ENCODE measurements at places on chromosomes 2 and 18.

DNA sequence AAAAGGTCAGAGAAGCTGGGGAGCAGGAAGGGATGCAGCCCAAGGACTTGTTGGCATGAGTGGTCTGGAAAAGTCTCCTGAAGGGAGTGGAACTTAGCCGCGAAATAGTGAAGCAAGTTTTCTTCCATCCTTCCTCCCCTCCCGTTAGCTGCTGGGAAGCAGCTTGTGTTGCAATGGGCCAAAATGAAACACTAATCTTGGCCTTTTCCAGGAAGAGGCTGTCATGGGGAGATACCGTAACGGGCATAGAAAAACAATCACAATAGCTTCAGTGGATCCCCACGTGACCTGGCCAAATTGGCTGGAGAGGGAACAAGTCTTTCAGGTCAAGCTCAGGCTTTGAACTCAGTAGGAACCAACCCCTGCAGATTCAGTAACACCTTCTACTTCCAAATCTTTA lies 49.3 kb downstream of the SEMA4F start:
- no peak for DNase-seq

DNA sequence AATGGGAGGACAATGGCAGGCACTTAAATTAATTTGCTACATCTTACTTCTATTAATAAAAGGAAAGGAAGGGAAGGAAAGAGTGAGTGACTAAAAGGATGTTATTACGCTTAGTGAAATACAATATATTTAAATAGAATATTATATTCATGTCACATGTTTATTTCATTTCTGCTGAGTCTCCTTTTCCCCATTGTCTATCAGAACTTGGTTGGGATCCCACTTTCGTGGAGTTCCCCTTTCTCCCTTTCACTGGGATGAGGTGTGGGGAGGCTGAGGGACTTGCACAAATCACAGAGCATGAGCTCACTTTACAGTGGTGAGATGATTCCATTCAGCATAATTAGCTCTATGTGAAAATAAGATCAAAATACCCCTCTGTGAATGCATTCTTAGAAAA lies 730.6 kb downstream of the TSN start:
- no peak for DNase-seq

DNA sequence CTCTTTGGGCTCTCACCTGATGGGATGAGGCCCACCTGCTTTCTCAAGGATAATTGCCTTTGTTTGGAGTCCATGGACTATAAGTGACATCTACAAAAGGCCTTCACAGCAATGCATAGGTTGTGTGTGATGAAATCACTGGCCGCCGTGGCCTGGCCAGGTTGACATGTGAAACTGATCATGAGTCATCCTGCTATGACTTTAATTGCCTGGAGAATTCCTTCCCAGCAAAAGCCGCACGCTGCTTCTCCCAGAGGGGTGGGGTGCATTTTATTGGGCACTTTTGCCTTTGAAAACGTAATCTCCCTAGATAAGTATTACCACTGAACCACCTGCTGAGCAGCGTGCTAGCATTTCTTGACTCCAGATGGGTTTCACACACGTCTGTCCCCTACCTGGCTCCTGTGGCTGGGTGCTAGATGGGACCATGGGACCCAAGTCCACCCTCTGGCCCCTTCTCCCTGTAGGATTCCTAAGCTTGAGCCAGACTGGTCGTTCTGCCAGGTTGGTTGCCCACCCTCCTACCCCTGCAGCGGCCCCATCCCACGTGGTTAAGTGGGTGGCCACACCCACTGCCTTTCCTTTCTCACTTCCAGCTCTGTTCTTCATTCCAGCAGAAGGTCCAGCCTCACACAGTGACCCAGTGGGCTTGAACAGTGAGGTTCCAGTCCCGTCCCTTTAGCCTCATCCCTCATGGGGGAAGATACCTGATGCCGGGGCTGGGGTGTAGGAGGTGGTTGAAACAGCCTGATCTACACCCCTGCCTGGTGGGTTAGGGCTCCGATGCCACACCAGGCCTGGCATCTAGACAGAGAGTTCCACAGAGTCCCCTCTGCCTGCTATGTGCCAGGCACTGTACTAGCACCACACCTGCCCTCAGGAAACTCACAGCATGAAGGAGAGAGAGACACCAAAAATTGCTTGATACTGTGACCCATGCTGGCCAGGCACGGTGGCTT lies 89.6 kb downstream of the GBX2 start:
- DNase-seq = no peak

- DNase-seq = no peak
Observed at GRCh38 chr18:15165048-15165447, 417.1 kb downstream of the ANKRD30B start.

GRCh38 chr2:146734042-146734820 lies 1110.6 kb upstream of the ACVR2A start:
- no peak for DNase-seq

DNA sequence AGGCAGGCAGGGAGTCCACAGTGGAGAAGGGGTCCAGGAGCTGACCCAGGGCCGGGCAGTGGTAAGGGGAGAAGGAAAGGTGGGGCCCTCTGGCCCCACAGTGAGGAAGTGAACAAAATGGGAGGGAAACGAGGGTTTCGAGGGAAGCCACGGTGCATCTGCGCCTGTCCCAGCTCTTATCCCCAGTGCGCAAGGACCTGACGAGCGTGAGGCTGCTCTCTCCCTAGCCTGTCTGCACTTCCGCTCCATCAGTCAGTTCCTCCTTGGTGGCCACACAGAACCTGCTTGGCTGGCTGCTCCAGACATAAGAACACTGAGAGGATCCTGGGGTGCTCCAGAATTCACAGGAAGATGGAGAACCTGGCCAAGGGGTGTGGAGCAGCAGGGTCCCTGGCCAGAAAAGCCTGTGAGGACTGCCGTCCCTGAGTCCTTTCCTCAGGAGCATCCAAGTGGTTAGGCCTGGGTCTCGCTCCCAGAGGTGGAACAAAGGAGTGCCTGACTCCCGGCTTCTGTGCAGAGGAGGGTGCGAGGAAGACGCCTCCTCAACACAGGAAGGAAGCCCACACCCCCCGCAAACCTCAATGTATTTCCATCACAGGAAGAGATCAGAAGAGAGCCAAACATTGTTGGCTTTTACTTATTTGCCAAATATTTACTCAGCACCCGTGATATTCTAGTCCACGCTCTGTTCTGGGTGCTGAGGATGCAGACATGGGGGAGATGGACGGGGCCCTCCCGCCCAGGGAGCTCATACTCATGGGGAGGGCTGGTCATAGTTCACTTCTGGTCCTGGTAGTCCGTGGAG lies 43.7 kb upstream of the SEMA4C start:
- DNase-seq = no peak

- DNase-seq = no peak
Observed at GRCh38 chr2:216911886-216912285, 52.0 kb upstream of the TNP1 start.

DNA sequence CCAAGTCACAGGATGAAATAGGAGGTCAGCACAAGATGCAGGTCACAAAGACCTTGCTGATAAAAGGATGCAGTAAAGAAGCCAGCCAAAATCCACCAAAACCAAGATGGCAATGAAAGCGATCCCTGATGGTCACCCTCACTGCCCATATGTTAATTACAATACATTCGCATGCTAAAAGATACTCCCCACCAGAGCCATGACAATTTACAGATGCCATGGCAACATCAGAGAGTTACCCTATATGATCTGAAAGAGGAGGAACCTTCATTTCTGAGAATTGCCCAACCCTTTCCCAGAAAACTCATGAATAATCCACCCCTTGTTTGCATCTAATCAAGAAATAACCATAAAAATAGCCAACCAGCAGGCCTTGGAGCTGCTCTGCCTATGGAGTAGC lies 709.8 kb downstream of the METTL4 start:
- DNase-seq = no peak

GRCh38 chr2:15912203-15912602 lies 28.1 kb upstream of the MYCN start:
- peak; percentile 32 for DNase-seq

DNA sequence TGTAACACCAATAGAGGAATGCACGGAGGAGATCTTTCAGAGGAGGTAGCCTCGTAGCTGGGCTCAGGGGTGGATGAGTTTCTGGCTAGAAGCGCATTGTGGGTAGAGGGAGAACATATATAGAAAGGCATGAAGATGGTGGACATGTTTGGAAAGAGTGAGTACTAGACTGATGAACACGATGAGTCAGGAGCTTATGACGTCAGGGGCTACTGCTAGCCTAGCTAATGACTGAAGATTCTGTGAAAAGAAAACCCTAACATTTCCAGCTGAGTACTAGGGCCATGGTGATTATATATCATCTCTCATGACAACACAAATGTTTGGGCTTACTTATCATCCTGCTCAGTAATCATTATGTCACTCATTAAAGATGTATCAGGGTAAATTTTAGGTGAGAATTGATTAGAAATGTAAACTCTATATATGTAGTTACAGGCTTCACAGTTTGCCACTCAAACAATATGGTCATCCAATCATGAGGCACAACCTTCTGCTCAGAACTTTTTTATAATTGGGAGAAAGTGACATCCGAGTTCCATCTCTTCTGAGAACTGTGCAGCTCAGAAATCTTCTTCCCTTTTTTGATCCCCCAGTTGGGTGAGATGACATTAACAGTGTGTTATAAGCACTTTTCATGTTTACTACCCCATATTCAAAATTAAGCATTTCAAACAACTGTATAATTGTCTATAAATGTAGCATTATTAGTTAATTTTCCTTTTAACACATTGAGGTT lies 22.2 kb upstream of the IL1RN start:
- DNase-seq = no peak

GRCh38 chr18:72922895-72923294 lies 55.1 kb upstream of the NETO1 start:
- DNase-seq = no peak

DNA sequence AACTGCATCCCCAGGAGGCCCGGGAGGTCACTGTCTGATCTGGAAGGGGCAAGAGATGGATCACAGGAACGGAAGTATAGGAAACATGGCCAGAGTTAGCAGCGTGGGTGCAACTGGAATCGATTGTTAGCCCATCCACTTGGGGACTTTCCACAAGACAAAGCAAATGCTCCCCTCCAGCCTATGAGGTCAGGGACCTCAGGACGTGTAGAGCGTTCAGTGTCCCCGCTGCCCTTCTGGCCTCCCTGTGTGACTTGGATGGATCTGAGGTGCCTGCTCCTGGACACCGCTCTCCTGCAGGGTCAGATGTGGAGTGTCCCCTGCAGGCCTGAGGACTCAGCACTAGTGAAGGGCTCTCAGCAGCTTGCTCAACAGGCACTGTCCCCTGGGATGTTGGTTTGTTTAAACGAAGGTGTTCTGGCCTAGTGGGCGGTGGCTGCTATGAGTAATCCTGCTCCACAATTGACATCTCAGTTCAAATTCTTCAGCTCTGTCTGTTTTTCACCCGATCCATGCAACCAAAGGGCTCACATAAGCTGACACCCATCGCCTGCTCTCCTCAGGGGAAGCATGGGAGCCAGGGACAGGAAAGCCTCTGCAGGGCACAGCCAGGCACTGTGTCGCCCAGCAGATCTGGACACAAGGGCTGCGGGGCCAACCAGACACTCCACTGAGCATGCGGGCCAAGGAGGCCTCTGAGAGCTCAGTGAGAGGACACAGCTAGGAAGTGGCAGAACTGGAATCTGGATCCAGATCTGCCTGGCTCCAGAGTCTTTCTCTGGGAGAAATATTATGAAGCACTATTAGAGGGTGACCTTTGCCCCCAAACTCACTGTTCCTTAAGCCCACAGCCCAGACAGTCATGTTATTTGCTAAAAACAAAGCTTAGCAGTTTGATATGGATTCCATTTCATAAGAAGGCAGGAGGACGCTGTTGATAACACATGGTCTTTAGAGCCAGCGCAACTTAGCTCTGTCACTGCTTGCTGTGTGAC lies 78.5 kb downstream of the RHOB start:
- DNase-seq = peak; percentile 39

- DNase-seq = no peak
Observed at GRCh38 chr2:197706839-197707207, 1.7 kb downstream of the MARS2 start.

- DNase-seq = peak; percentile 34
Observed at GRCh38 chr2:67797801-67798540, 264.8 kb downstream of the C1D start.

DNA sequence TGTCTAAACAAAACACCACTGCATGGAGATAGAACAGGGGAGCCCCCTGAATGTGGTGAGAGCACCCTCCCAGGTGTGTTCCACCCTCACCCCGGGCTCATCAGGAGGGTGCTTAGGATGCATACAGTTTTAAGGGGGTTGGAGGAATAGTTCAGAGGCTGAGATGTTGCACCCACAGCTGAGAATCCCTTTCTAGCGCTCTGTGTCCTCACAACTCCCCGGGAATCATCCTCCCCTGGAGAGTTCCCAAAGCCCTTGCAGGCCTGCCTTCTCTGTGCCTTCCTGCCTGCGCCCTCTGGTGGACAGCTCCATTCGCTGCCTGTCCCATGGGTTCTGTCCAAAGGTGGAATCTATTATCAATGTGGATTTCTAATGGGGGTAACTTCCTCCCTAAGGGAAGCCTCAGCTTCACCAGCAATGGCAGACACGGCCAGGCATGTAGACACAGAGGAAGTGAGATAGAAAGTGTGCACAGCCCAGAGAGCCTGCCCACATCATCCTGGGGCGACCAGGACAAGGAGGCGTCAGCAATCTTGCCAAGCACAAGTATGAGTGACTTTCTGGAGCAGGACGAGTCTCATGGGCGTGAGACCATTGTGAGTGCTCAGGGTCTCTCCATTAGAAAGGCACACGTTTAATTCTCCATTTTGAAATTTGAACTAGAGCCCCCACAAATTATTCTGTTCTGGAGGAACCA lies 1.2 kb upstream of the UGT1A5 start:
- peak; percentile 89 for DNase-seq

- DNase-seq = no peak
Observed at GRCh38 chr18:63315131-63315662, 4.4 kb downstream of the BCL2 start.

GRCh38 chr18:30451981-30452380 lies 590.6 kb downstream of the DSC3 start:
- no peak for DNase-seq

GRCh38 chr2:226794751-226795171 lies 4.9 kb downstream of the IRS1 start:
- peak; percentile 18 for DNase-seq

DNA sequence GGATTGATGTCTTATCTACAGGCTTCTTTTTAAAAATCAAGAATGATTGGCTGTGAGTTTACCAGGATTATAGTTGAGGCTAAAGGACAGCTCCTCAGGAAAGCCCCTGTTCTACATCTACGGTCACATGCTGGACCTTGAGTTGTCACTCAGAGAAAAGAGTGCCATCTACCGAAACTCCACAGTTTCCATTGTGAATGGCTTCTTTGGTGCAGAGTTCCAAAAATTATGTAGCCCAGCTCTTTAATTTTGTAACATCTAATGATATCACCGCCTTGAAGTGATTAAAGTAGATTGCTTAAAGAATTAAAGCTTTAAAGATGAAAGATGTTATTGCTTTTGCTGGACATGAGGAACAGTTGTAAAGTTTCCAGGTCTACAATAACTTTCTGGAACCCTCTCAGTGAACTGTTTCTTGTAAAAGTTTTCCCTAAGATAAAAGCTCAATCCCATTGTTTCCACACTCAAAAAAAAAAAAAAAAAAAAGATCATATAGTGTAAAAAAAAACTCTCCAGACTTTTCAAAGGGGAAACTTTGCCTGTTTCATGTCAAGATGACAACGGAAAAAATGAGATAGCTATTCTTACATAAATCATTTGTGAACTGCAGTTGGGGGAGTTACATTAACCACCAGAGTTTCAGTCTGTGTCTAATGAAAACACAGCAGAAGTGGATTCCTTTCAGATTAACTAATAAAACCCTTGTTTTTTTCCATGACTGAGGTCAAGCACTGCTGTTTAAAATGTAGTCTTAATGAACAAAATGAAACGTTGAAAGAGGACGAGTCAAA lies 4.3 kb downstream of the COL3A1 start:
- DNase-seq = no peak

Measured in body of pancreas (tissue), 4 donors.